Left lobe of liver (tissue), 2 donors: ENCODE measurements at places on chromosomes 6 and 20. TPM values are rescaled to one million over a fixed set of nuclear protein-coding genes. Genes with fewer than 3 reads are reported as not detected.

DNA sequence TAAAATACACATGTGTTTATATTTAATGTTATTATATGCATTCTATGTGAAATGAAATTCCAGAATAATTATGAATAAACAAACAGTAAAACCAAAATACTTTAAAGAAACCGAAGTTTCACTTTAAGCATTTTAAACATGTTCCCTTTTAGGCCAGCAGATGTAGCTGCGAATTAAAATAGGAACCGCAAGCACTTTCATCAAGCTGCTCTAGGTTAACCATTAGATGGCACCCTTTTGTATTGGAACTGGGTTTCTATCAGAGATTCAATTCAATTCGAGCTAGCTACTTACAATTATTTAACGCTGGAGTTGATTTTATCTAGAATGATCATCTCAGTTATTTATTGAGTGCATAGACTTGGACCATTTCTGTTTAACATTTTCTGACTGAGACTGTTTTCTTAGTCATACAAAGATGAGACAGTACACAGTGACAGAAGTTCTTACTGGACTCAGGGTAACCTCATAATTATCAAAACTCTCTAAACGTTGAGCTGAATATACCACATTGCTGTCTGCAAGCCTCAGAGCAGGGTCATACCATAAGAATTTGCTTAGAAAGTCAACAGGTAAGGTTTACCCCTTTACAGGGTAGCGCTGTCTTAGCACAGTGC lies 8.5 kb downstream of the TMEM242 start:
- no peak for DNase-seq

- DNase-seq = no peak
These were observed 913 bp downstream of the BTN2A2 start for GRCh38 chr6:26383624-26384417.

DNA sequence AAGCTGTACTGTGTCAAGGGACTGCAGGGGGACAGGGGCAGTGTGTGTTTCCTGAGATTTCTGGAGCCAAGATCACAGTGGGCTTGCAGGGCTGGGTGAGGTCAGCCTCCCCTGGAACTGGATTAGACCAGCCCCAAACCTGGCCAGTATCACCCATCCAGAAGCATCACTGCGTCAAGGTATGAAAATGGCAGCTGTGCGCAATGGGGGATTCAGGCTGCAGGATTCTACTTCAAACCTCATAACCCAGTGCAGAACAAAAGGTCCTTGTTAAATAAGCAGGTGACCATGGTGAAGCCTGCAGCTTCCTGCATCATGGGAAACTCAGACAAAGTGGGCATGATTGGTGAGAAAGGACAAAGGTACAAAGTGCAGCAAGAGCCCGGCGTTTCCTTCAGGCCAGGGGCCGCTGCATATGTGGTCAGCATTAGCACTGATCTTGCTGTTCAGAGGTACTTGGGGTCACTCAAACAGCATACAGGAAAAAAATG lies 33.4 kb downstream of the TRAF3IP2 start:
- DNase-seq = no peak

DNA sequence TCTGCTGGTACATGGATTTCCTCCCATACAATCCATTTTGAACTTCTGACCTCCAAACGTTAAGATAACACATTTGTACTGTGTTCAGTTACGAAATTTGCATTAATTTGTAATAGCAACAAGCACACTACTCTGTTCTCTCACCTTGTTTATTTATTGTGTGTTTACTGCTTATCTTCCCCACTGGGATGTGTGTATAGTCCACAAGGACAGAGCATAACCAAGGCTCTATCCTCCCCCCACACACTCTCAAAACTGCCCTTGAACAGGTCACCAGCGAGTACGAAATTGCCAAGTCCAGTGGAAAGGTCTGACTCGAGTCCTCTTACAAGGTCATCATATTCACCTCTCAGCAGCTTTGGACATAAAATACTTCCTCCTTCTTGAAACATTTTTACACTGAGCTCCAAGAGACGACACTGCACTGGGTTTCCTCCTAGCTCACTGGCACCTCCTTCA lies 18.6 kb downstream of the ADTRP start:
- no peak for DNase-seq

DNA sequence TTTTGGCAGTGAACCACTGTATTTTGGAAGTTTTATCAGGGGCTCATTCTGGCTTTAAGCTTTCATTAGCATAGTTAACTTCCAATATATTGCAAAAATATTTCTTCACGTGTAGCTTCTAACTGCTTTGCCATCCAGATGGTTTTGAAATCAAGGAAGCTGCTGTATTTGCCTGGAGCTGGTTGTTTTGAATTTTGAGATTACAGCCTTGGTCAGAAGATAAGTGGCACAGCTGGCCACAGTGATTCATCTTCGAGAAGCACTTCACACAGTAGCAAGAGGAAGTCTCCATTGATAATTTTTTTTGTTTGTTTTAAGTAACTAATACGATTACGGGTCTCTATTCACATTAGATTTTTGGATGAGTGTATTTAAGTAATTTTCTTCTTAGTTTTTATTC lies 3.8 kb downstream of the APCDD1L start:
- no peak for DNase-seq

GRCh38 chr6:121435444-121436069 lies at the start of gene GJA1:
Gene GJA1, plus strand, starts transcription at chr6:121435646. Its CDS starts 11,202 bp downstream, at chr6:121446848.
- DNase-seq = no peak

DNA sequence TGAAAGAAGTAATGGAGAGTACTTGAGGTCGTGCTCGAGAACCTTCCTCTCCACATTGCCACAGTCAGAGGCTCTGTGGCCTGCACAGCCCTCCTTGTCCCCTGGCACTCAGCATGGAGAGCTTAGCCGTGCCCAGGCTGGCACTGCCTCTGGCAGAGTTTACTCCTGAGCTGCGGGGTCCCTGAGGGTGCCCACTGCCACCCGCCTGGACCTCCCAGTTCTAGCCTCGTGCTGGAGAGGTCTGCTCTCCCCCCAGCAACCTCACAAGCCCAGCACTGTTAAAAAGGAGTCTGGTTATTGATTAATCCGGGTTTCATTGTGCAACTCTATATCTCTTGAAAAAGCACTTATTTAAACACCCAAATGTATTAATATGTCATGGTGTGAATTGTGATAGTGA lies 226.8 kb downstream of the TMEM242 start:
- DNase-seq = peak; percentile 66

- DNase-seq = no peak
These were observed 283.9 kb downstream of the FOXC1 start for GRCh38 chr6:1893470-1894130.

- DNase-seq = no peak
These were observed 64.6 kb upstream of the ZMYND8 start for GRCh38 chr20:47421076-47421475.

- DNase-seq = no peak
These were observed 141.3 kb upstream of the CENPW start for GRCh38 chr6:126198631-126199030.

GRCh38 chr6:18214003-18214402 lies 50.3 kb downstream of the DEK start:
- DNase-seq = no peak

DNA sequence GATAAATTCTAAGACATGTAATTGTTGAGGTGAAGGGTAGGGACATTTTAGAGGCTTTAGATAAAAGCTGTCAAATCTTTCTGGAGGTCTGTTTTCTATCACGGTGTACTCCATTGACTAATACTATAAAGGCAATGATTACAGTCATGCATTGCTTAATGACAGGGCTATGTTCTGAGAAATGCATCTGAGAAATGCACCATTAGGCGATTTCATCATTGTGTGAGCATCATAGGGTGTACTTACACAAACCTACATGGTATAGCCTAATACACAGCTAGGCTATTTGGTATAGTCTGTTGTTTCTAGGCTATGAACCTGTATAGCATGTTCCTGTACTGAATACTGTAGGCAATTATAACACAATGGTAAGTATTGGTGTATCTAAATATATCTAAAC lies 71.3 kb upstream of the FYN start:
- no peak for DNase-seq

GRCh38 chr6:111480988-111481822 lies 1.8 kb downstream of the REV3L start:
- DNase-seq = no peak

DNA sequence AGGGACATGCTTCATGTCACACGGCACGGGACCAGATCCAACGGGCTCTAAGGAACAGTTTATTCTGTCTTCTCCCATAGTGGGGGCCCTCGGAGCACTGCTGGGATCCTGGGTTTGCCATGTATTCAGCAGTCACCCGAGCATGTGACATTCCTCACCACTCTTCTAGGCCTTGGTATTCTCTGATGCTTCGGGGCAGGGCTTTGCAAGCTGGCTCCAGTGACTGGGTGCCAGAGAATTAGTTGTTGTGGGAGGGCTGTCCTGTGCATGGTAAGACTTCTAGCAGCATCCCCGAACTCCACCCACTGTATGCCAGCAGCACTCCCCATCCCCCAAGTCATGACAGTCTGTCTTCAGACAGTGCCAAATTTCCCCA lies 5.4 kb downstream of the CCN5 start:
- DNase-seq = no peak

GRCh38 chr20:8242827-8243724 lies 111.0 kb downstream of the PLCB1 start:
- no peak for DNase-seq

DNA sequence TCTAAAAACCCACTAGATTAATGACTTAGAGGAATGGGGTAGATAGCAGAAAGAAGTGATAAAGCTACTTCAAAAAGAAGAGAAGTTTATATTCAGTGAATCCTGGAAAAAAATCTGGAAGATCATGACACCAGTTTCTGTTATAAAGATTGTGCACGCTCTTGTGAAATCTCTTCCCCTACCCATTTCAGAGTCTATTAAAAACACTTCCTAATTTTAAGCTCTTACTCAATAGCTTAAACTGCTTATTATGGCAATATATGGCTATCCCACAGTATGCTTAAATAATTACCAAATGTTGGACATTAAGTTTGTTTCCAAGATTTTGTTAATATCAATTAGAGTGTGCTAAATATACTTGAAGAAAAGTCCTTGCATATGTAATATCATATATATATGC lies 585.3 kb upstream of the MAN1A1 start:
- no peak for DNase-seq

- DNase-seq = no peak
These were observed 226.0 kb downstream of the TPBG start for GRCh38 chr6:82589509-82590206.

- DNase-seq = no peak
These were observed 238.1 kb upstream of the HS3ST5 start for GRCh38 chr6:114580882-114581281.

DNA sequence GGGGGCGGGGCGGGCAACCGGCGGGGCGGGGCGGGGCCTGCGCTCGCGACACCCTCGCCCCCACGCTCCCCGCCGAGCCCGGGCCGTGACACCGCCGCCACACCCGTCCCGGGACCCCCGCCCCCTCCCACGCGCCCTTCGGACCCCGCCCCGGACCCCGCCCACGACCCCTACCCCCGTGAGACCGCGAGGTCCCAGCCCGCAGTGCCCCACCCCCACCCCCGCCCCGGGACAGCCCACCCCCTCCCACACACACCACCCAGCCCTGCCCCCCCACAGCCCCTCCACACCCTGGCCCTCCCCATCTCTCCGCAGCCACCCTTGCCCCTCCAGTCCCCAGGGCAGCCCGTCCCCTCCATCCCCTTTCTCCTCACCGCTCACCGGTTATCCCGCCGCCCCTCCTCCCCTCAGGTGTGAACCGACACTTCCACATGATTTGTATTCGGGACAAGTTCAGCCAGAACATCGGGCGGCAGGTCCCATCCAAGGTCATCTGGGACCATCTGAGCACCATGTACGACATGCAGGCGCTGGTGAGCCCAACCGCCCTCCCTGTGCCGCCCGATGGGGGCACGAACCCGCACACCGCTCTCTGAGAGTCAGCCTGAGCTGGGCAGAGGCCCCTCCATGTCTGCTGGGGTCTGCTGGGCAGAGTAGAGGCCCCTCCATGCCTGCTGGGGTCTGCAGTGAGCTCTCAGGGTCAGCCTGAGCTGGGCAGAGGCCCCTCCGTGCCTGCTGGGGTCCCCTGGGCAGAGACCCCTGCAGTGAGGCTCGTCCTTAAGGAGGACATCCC lies 622 bp downstream of the MRGBP start:
- DNase-seq = no peak

- no peak for DNase-seq
These were observed 109.2 kb downstream of the ARID1B start for GRCh38 chr6:156886409-156886808.

DNA sequence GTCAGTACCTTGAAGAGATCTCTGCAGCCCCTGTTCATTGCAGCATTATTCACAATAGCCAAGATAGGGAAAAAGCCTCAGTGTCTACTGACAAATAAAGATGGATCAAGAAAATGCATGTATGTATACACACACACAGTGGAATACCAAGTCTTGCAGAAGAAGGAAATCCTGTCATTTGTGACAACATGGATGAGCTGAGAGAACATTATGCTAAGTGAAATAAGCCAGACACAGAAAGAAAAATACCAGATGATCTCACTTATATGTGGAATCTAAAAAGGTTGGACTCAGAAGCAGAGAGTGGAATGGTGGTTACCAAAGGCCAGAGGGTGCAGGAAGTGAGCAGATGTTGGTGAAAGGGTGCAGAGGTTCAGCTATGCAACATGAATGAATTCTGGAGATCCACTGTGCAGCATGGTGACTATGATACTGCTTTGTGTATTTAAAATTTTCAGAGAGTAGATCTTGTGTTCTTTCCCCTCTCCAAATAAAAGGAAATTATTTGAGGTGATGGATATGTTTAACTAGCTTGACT lies 11.0 kb upstream of the SLC22A1 start:
- no peak for DNase-seq

GRCh38 chr20:11117808-11118528 lies 444.2 kb upstream of the JAG1 start:
- DNase-seq = no peak

- no peak for DNase-seq
These were observed 223.6 kb upstream of the RREB1 start for GRCh38 chr6:6884193-6884627.

- DNase-seq = no peak
These were observed 190.8 kb downstream of the TBC1D32 start for GRCh38 chr6:121143476-121143875.

DNA sequence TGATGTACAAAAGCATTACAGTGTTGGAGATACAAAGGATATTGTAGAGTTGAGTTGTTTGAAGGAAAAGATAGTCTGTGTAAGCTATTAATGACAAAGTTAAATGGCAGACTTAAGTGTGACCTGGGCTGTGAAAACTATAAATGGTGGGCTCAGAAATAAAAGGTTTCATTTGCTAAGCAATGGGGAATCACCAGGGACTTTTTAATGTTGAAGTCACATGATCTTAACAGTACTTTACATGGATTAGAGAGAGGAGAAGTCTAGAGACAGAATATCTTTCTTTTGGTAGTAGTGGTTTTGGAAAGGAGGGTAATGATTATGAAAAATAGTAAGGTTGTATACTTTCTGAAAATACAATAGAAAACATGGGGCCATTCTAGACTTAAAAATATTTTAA lies 67.1 kb downstream of the SCAF8 start:
- no peak for DNase-seq

Gene HLA-DQB1
- total RNA-seq = 0.68 TPM

Gene OR2B6
- not detected for total RNA-seq

Gene SLPI
- total RNA-seq = 147 TPM

Gene BTNL2
- total RNA-seq = not detected

Gene FAM50B
- 7.3 TPM for total RNA-seq

Gene SLC17A3
- total RNA-seq = 10.4 TPM

Gene SLC35D3
- not detected for total RNA-seq

Gene POPDC3
- not detected for total RNA-seq

Gene APCDD1L
- total RNA-seq = 0.13 TPM

Gene GSTA3
- not detected for total RNA-seq

Gene SLC22A1
- total RNA-seq = 1,378 TPM
